ENCODE measurements at places on chromosomes 2 and 18. TPM values are rescaled to one million over a fixed set of nuclear protein-coding genes. Genes with fewer than 3 reads are reported as not detected.

DNA sequence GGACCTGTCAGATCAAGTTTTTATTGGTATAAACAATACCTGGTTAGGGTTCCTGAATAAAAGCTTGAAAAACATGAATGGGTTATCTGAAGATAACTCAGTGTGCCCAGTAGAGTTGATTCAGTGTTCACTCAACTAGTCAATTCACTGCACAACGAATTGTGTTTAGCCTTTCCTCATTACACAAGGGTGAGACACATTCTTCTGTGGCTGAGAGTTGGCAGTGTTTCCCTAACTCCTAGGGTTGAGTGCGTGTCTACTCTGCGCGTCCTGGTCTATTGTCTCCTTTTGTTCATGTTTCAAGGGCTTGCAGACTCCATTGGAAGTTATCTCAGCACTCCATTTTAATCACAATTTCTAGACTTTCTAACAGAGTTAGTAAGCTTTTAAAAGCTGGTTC is 32.8 kb upstream of the TMEM178A start:
- no peak for DNase-seq

The C2orf81 gene
- total RNA-seq: 4.4 TPM

The CYP27A1 gene
- total RNA-seq: 51.8 TPM

The GPR39 gene
- 0.31 TPM for total RNA-seq

Measured in sciatic nerve (tissue), 2 donors.